Mesothelial cell of epicardium (in vitro differentiated cells): ENCODE measurements at places on chromosomes 2 and 18. TPM values are rescaled to one million over a fixed set of nuclear protein-coding genes. Genes with fewer than 3 reads are reported as not detected.
A peak's percentile ranks its signal among the peaks of the same experiment; 100 is the strongest.

GRCh38 chr2:84495539-84496146 lies 20.7 kb upstream of the DNAH6 start:
- no peak for DNase-seq
- no peak overlapping the region for H3K4me3 ChIP-seq
- H3K27me3 ChIP-seq, result peaks cover 18% of the 10 kb centered on the region

DNA sequence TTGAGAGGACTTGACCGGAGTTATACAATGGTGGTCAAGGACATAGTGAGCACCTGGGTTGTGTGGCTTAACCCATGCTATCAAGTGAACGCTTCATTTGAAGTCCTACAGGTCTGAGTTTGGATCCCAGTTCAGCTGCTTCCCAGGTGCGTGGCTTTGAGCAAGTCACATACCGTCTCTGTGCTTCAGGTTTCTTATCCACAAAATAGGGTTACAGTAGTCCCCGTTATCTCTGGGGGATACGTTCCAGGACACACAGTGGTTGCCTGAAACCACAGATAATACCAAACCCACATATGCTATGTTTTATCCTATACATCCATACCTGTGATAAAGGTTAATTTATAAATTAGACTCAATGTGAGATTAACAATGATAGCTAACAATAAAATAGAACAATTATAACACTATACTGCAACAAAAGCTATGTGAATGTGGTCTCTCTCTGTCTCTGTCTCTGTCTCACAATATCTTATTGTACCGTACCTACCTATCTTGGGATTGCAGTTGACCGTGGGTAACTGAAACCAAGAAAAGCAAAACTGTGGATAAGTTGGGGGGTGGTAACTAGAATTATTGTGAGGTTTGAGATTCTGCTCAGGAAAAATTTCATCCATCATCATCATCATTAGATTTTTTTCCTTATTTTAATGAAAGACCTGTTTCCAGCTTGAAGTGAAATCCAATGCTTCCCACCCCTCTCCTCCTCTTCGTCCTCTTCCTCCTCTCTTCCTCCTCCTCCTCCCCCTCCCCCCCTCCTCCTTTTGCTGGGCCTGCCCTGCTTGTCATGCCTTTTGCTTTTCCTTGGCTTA lies 22.7 kb downstream of the LBH start:
- H3K27ac ChIP-seq, result no peak overlapping the region
- H3K4me3 ChIP-seq, result no peak overlapping the region
- H3K27me3 ChIP-seq, result no peaks in the 10 kb centered on the region
- no peak for DNase-seq
- peaks cover 18% of the 10 kb centered on the region for H3K36me3 ChIP-seq
- peaks cover 32% of the 10 kb centered on the region for H3K4me1 ChIP-seq

DNA sequence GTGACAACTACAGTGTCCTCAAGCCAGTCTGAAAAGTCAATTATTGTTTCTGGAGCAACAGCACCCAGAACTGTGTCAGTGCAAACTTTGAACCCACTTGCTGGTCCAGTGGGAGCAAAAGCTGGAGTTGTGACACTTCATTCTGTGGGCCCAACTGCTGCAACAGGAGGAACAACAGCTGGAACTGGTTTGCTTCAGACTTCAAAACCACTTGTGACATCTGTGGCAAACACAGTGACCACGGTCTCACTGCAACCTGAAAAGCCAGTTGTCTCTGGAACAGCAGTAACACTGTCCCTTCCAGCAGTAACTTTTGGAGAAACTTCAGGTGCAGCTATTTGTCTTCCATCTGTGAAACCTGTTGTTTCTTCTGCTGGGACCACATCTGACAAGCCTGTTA lies 59.8 kb downstream of the TAF4B start:
- H3K27me3 ChIP-seq, result no peaks in the 10 kb centered on the region
- H3K27ac ChIP-seq, result no peak overlapping the region
- H3K36me3 ChIP-seq, result peaks cover 20% of the 10 kb centered on the region
- no peak for DNase-seq
- no peaks in the 10 kb centered on the region for H3K4me1 ChIP-seq

DOK6 gene
- 3.9 to 5.1 TPM (median 4.9 TPM) in 3 replicates for total RNA-seq

- no peak overlapping the region for H3K27ac ChIP-seq
- no peaks in the 10 kb centered on the region for H3K36me3 ChIP-seq
- no peak overlapping the region for H3K4me3 ChIP-seq
- peaks cover 5% of the 10 kb centered on the region for H3K4me1 ChIP-seq
Observed at GRCh38 chr2:205066081-205066480, 520.8 kb downstream of the PARD3B start.

RAB17 gene
- total RNA-seq, result 10.6 to 12.7 TPM (median 11.0 TPM) in 3 replicates

DNA sequence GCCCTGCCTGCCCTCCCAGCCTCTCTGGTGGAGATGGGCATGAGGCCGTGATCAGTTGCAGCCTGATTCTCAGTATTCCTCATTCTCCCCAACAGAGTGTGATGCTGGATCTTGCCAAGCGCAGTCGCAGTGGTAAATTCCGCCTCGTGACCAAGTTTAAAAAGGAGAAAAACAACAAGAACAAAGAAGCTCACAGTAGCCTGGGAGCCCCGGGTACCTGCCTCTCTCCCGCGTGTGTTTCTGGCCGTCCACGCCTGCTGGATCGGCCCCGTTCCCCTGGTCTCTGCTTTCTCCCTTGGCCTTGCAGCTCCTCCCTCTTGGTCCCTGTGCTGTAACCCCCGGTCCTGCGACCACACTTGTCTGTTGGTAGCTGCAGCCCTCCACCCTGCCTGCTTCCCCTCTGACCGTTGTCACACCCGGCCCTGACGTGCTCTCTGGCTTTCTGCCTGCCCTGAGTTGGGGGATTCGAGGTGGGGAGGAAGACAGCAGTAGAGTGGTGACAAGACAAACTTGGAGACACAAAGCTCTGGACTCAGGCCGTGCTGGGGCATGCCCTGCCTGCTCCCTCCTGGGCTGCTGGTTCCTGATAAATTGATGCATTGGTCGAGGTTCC lies 99.5 kb downstream of the USP40 start:
- H3K36me3 ChIP-seq, result peaks cover 46% of the 10 kb centered on the region
- no peaks in the 10 kb centered on the region for H3K27me3 ChIP-seq
- no peak overlapping the region for H3K27ac ChIP-seq
- no peak for DNase-seq
- H3K4me1 ChIP-seq, result peaks cover 2% of the 10 kb centered on the region

DNA sequence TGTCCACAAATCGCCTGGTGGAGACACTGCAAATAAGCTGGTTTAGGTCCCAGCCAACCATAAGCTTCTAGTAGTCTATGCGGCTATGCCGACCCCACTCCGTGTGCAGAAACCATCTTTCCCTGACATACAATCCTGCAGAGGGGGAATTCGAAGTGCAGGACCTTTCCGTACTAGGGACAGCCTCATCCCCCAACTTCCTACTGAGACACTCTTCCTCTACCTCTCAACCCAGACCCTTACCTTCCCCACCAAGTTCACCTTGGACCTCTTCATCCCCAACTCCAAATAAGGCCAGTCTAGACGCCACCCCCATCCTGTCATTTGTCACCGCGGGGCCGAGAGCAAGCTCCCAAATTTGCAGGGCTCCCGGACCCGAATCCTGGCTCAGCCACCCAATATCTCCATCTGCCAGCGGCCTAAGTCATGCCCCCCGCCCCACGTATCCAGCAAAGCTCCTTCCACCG lies 496 bp downstream of the SUCLG1 start:
- peaks cover 26% of the 10 kb centered on the region for H3K4me1 ChIP-seq
- peak overlapping the region; percentile 95 for H3K27ac ChIP-seq

- H3K27ac ChIP-seq, result no peak overlapping the region
- peaks cover 3% of the 10 kb centered on the region for H3K36me3 ChIP-seq
- H3K4me3 ChIP-seq, result no peak overlapping the region
- H3K4me1 ChIP-seq, result peaks cover 10% of the 10 kb centered on the region
Observed at GRCh38 chr18:3159830-3160229, 59.9 kb downstream of the MYOM1 start.

DNA sequence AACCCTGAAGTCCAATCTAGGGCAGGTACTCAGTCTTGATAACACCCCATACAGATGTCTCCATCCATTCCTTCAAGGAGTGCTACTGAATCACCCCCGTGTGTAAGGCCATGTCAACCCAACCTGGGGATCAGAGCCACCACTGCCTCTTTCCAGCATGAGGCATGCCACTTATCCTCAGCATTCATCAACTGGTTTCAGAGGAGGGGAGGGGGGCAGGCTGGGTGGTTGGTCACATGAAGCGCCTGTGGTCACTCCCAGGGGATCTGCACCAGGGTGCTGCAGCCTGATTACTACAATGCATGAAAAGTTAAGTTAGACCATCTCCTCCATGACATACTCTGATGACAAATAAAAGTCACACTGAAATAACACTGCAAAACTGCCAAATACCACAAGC lies 65.0 kb downstream of the UXS1 start:
- H3K27me3 ChIP-seq, result no peaks in the 10 kb centered on the region
- no peak overlapping the region for H3K27ac ChIP-seq
- peaks cover 23% of the 10 kb centered on the region for H3K36me3 ChIP-seq
- peaks cover 6% of the 10 kb centered on the region for H3K4me1 ChIP-seq

- H3K4me3 ChIP-seq, result no peak overlapping the region
- no peak overlapping the region for H3K27ac ChIP-seq
- no peaks in the 10 kb centered on the region for H3K27me3 ChIP-seq
- peaks cover 4% of the 10 kb centered on the region for H3K36me3 ChIP-seq
Observed at GRCh38 chr18:1002653-1003178, 98.0 kb downstream of the ADCYAP1 start.

GRCh38 chr2:227415538-227416424 lies 28.0 kb upstream of the SCYGR1 start:
- H3K27ac ChIP-seq, result no peak overlapping the region
- H3K27me3 ChIP-seq, result no peaks in the 10 kb centered on the region
- H3K4me1 ChIP-seq, result peaks cover 10% of the 10 kb centered on the region
- H3K36me3 ChIP-seq, result no peaks in the 10 kb centered on the region
- H3K4me3 ChIP-seq, result no peak overlapping the region

DNA sequence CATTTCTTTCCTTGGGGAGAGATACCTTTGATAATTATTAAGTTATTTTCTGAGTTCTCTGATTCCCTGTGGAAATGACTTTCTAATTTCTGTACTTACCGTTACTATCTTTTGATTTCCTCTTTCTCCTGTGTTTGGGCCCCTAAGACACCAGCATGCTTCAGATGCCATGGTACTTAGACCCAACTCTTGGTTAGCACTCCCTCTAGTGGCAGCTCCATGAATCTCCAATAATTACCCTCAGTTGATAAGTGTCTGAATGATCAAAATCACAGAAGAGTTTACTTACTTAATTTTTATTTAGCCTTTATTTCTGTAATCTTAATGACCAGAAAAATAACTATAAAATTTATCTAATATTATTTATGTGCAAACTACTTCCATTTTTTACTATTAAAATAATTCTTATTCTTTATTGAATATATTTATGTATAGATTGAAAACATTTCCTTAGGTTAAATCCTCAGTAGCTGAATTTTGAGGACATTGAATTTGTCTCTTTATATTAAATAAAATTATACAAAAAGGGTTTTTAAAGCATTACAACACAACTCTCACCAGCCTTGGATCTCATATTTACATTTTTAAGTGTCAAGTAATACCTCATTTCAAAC lies 300.4 kb downstream of the KCNS3 start:
- no peak for DNase-seq
- peaks cover 4% of the 10 kb centered on the region for H3K4me1 ChIP-seq
- H3K36me3 ChIP-seq, result no peaks in the 10 kb centered on the region
- no peak overlapping the region for H3K27ac ChIP-seq

DNA sequence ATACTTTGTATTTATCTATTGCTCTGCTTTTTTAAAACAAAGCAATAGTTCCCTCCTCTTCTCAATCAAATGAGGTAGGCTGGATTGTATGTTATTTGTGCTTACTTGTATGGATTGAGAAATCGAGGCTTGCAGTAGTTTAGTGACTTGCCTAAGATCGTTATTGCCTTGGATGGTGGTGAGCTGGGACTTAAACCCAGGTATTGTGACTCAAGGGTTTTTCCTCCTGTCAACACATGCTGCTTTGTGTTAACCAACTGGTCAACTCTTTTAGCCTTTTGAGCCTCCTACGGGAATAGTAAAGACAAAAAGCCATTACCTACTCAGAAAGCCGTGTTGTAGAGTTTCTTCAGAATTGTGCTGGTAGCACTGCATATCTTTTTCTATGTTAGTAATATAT lies 95.2 kb upstream of the THUMPD2 start:
- no peak overlapping the region for H3K27ac ChIP-seq
- H3K27me3 ChIP-seq, result peaks cover 5% of the 10 kb centered on the region
- H3K4me1 ChIP-seq, result no peaks in the 10 kb centered on the region
- H3K4me3 ChIP-seq, result no peak overlapping the region

HOXD1 gene
- not detected in 3 replicates for total RNA-seq

ARL6IP6 gene
- total RNA-seq, result 22.3 to 29.4 TPM (median 25.9 TPM) in 3 replicates

GRCh38 chr2:85134896-85135659 lies 1.9 kb downstream of the TCF7L1 start:
- peak overlapping the region; percentile 47 for H3K27ac ChIP-seq
- no peaks in the 10 kb centered on the region for H3K27me3 ChIP-seq
- peak overlapping the region; percentile 75 for H3K4me3 ChIP-seq
- no peak for DNase-seq
- peaks cover 15% of the 10 kb centered on the region for H3K4me1 ChIP-seq

RFTN2 gene
- 7.7 to 9.9 TPM (median 9.7 TPM) in 3 replicates for total RNA-seq

- no peaks in the 10 kb centered on the region for H3K4me1 ChIP-seq
- no peak overlapping the region for H3K4me3 ChIP-seq
- H3K27ac ChIP-seq, result no peak overlapping the region
- no peaks in the 10 kb centered on the region for H3K36me3 ChIP-seq
Observed at GRCh38 chr18:42545825-42546224, 569.7 kb downstream of the RIT2 start.

GRCh38 chr2:44269831-44270230 lies 5.4 kb upstream of the SLC3A1 start:
- H3K27ac ChIP-seq, result no peak overlapping the region
- no peak for DNase-seq
- H3K4me1 ChIP-seq, result peaks cover 11% of the 10 kb centered on the region
- no peaks in the 10 kb centered on the region for H3K36me3 ChIP-seq

TNFRSF11A gene
- total RNA-seq, result 0.38 to 0.89 TPM (median 0.83 TPM) in 3 replicates

DNA sequence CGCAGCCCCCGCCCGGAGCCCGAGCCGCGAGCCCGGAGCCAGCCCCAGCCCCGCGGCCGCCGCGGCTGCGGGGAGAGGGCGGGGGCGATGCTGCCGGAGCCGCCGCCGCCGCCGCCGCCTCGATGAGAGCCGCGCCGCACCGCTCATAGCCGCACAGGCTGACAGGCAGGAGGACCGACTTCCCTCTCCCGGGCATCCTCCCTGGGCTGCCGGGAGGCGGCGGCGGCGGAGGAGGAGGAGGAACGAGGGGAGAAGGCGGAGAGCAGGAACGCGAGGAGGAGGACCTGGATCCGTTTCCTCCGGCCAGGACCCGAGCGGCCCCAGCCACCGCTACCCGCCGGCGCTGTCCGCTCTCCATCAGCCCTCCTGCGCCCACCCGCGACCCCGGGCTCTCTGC lies 370 bp downstream of the KLHL29 start:
- H3K27ac ChIP-seq, result no peak overlapping the region
- H3K27me3 ChIP-seq, result peaks cover 58% of the 10 kb centered on the region
- H3K4me3 ChIP-seq, result peak overlapping the region; percentile 60
- H3K36me3 ChIP-seq, result no peaks in the 10 kb centered on the region

SLC23A3 gene
- 1.6 to 2.6 TPM (median 1.7 TPM) in 3 replicates for total RNA-seq

GRCh38 chr2:237072067-237072931 lies 13.4 kb upstream of the COPS8 start:
- H3K27ac ChIP-seq, result no peak overlapping the region
- H3K4me1 ChIP-seq, result peaks cover 14% of the 10 kb centered on the region
- no peaks in the 10 kb centered on the region for H3K27me3 ChIP-seq
- DNase-seq, result peak; percentile 61

- H3K36me3 ChIP-seq, result peaks cover 22% of the 10 kb centered on the region
- no peak overlapping the region for H3K4me3 ChIP-seq
- no peaks in the 10 kb centered on the region for H3K27me3 ChIP-seq
Observed at GRCh38 chr18:7749510-7749981, 182.4 kb downstream of the PTPRM start.
